ENCODE measurements at places on chromosomes 1 and 21. TPM values are rescaled to one million over a fixed set of nuclear protein-coding genes. Genes with fewer than 3 reads are reported as not detected.

The SVBP gene
- polyA plus RNA-seq = 28.9 TPM

The DUSP12 gene
- 26.2 TPM for polyA plus RNA-seq

The H3-3A gene
- 473 TPM for polyA plus RNA-seq

The KIAA0319L gene
- polyA plus RNA-seq = 29.0 TPM

The NUDT4B gene
- polyA plus RNA-seq = 5.7 TPM

The CYP4X1 gene
- 3.1 TPM for polyA plus RNA-seq

The FBXO44 gene
- polyA plus RNA-seq = 7.3 TPM
